Central memory CD4-positive, alpha-beta T cell (primary cell): ENCODE measurements at places on chromosomes 1 and 21.

DNA sequence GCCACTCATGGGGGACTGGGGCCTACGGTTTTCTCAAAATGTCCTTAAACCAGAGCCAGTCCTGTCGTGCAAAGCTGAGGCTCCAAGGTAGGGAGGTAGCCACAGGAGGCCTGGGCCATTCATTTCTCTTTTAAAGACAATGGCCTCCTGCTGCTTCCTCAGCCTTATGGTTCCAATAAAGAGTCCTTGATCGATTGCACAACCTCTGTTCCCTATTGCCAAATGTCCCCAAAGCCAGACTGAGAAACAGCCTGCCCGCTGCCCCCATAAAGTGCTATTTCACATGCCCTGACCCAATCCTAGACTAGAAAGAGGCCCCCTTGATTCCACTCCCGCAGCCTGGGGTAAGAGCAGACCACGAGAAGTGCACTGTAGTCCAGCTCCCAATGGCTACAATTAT is 166.7 kb downstream of the CLIC6 start:
- DNase-seq, result no peak

GRCh38 chr1:154767315-154768240 is 102.5 kb downstream of the KCNN3 start:
- DNase-seq, result no peak

- peak; percentile 41 for DNase-seq
Measured at GRCh38 chr1:8015036-8015808, 10.9 kb downstream of the ERRFI1 start.

GRCh38 chr1:24996983-24997893 is 67.2 kb upstream of the RUNX3 start:
- no peak for DNase-seq

GRCh38 chr1:97196825-97197516 is 475.4 kb downstream of the PTBP2 start:
- DNase-seq, result no peak

DNA sequence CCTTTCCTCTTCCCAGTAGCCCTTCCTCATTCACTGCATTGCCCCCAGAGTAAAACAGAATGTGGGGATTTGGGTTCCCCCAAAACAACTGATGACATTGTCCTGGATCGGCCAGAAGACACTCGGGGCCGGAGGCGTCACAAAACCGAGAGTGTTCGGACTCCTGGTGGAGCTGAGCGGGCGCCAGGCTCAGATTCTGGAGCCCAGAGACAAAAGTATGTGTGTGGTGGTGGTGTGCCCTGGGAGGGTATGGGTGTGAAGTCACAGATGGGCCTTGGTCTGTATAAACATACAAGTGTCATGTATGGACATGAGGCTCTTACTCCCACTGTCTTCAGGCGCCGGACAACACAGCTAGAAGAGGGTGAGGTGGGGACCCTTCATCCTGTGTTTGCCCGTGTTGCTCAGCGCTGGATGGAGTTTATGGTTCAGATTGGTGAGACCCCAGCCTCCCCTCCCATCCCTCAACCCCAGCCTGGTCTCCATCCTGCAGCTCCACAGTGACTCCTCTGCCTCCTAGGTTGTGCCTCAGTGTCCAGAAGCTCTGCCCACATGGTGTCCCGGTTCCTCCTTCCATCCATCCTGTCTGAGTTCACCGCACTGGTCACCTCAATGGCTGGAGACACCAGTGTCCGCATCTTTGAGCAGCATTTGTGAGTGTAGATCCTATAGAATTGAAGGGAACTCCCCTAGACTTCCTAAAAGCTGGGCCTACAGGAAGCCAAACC is 12.4 kb downstream of the HYI start:
- DNase-seq, result no peak

- no peak for DNase-seq
Measured at GRCh38 chr1:228393268-228393701, 13.3 kb downstream of the TRIM11 start.

- no peak for DNase-seq
Measured at GRCh38 chr1:157404063-157404501, 148.2 kb downstream of the FCRL5 start.

DNA sequence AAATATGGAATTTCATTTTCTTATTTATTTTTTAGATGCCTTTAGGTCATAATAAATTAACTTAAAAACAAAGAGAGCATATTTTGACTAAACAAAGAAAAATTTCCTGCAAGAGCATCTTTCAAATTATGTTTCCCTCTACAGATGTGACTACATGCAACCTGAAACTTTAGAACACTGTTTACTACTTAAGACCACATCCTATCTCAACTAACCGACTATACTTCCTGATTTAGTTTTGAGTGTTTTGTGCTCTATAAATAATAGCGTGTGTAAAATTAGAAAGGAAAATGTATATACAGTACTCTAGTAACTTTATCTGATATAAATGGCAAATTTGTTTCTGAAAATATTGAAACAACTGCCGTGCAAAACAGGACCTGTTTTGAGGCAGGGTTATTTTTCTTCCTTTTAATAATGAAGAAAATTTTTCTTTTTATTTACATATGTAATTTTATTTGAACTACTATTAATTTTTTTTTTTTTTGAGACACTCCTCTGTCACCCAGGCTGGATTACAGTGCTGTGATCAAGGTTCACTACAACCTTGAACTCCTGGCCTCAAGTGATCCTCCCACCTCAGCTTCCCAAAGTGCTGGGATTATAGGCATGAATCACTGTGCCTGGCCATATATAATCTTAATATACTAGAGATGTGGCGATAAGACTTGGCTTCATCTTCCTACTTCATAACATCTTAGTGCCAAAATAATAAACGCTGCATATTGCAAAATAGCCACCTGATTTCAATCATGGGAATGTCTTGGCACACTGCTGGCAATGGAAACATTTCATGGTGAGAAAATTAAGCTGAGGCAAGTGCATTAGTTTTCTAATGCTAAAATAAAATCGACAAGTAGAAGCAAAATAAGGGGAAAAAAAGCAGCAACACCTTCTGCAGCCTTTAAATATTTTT is 12.3 kb downstream of the ZRANB2 start:
- DNase-seq, result no peak

DNA sequence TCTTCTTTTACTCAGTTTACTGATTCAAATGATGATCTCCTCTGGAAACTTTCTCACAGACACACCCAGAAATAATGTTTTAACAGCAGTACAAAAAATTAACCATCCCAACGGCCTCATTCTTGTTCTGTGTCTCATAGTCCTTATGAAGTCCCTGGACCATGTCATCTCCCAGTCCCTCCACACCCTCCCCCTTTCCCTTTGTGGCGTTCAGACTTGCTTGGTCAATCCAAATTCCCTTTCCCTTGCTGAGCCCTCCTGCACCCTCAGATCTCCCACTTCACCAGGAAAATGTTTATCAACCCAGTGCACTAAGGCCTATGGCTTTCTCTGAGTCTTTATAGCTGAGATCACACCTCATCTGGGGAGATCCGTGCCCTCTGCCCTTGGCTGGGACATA is 85.9 kb downstream of the CENPF start:
- no peak for DNase-seq

DNA sequence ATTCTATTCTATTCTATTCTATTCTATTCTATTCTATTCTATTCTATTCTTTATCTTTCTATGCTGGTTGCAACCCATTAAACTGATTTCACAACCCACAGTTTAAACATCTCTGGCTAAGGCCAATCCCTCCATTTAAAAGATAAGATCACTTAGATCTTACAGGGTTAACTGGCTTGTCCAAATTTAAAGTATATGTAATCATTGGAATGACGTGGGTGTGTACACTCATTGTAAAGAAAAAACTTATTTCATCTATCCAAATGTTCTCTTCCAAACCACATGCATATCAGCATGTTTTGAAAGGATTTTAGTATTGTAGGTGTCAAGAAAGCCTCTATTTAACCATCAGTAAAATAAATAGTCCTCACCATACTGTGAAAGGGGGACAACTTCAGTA is 299.6 kb upstream of the RUNX1 start:
- no peak for DNase-seq

GRCh38 chr1:59688976-59689375 is 125.8 kb upstream of the HOOK1 start:
- no peak for DNase-seq

DNA sequence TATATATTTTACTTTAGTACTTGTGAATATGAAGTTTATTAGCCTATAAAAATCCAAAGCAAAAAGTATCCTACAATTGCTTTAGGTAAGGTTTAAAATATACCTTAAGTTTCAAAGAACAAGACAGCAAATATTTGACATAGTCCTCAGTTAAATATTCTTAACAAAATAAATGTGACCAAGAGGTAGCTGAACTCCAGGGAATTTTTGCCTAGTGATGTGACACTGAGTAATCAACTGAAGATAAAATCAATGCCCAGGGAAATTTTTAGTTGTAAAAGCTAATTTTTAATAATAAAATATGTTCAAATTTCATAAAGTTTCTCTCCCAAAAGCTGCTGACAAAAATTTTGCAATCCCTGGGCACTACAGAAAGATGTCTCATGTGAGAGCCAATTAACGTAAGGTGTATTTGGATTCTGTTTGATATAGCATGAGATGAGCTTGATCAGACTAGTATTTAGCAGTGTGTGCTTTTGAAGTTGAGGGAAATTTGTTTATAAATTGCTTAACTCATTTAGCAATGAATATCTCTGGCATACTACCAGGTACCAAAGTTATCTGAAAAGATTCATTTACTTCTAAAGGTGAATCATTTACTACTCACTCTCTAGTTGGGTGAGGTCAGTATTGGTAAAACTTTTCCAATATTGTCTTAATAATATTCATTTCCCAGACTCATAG is 80.2 kb upstream of the PALMD start:
- DNase-seq, result no peak

DNA sequence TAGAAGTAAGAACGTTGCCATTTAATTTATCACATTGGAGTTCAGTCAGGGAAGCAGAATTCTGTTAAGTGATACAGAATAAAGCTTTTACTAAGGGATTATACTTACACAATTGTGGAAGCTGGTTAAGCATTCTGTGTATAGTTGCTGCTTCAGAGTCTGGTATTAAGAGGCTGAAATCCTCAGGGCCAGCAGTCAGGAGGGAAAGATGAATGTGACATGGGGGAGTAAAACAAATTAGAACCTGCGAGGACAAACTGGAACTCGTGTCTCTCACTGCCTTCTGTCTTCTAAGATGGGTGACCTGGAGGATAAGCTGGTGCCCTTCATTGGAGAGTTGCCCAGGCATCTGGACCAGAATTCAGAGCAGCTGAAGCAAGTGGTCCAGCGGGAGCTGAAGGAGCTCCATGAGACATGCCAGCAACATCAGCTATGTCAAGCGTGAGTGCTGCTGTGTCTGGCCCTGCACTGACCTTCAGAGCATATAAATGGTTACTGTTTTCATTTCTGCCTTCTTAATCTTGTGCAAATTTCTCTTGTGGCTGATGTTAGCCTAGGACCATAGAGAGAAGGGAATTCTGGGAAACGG is 23.0 kb downstream of the MARK1 start:
- no peak for DNase-seq

DNA sequence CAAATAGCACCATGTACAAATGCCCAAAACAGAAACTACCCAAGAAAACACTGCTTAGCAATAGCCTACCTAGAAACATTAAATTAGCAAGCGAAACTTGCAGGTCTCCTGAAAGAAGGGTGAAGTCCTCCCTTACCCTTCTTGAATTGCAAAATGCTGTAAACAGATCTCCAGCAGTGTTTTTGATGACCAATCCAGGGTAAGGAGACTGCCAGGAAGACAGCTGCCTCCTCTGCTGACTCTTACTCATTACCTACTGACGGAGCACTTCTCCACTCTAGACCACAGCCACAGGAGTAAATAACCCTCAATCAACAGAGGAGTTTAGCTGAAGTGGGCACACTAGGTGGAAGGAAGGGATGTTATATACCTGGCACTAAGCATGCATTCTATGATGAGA is 32.2 kb upstream of the GADD45A start:
- DNase-seq, result no peak

GRCh38 chr21:39867198-39867650 is at the start of gene PCP4:
TSS of gene PCP4 (plus strand) at chr21:39867438. CDS start at chr21:39867502, 64 bp downstream.
- DNase-seq, result no peak

GRCh38 chr1:230266456-230266855 is 159.7 kb downstream of the PGBD5 start:
- no peak for DNase-seq

DNA sequence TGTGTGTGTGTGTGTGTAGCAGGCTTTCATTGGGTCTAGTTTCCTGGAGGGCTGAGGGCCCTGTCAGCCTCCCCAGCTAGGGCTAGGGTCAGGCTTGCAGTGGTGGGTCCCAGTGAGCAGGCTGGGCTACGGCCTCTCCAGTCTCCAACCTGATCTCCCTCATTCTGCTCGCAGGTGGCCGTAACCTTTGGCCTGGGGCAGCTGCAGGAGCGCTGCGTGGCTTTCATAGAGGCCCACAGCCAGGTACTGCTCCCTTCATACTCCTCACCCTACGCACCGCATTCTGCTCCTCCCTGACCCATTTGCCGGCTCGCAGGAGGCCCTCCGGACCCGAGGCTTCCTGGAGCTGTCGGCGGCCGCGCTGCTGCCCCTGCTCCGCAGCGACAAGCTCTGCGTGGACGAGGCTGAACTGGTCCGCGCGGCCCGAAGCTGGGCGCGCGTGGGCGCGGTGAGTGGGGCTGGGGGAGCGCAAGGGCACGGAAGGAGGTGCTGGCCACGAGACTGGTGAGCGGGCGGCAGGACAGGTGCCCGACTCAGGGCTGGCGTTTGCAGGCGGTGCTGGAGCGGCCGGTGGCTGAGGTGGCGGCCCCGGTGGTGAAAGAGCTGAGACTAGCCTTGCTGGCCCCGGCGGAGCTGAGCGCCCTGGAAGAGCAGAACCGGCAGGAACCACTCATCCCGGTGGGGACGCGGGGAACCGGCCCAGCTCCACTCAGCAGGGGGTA is 4.7 kb downstream of the BTBD19 start:
- no peak for DNase-seq
